ENCODE measurements at places on chromosomes 6 and 20.

DNA sequence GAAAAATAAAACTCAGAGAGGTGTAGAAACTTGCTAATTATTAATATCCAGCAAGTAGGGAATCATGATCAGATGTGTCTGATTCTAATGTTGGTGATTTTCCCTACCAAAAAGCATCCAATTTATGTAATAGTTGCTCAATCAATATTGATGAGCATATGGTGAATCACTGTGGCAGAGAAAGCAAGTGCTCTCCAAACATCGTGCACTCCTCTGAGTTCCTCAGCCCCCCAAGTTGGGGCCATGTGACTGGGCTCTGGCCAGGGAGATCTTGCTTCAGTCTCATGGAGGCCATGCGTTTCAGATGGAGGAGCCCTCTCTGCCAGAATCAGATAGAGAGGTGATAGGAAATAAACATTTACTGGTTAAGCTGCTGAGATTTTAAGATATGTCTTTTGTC is 133.2 kb upstream of the LY86 start:
- no peak for DNase-seq

- DNase-seq: no peak
These were observed 370.0 kb upstream of the SULF2 start for GRCh38 chr20:48155268-48155667.

DNA sequence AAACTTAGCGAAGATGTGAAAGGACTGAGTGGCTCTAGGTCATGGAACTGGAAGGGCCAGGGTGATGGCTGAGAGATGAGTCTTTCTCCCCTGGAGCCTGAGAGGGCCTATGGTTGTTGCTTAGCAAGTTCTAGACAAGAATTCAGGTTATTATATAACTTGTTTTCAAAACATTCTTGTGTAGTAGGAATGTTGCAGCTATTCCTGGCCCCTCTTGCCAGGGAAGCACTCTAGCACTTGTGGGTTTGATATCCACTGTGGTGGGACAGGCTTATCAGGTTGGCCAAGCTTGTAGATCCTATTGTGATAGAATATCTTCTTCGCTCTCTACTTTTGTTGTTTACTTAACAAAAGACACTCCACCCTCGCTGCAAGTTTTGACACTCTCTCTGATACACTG is 211.8 kb upstream of the CITED2 start:
- no peak for DNase-seq

- DNase-seq: peak; percentile 100
These were observed at the start of gene SPAG4 for GRCh38 chr20:35615667-35616464. SPAG4 (plus strand) TSS chr20:35615829; CDS start chr20:35616004, 175 bp downstream.

Measured in activated CD4-positive, CD25-positive, alpha-beta regulatory T cell (primary cell).